H9 (cell line): ENCODE measurements at places on chromosomes 5 and 9. TPM values are rescaled to one million over a fixed set of nuclear protein-coding genes. Genes with fewer than 3 reads are reported as not detected.

DNA sequence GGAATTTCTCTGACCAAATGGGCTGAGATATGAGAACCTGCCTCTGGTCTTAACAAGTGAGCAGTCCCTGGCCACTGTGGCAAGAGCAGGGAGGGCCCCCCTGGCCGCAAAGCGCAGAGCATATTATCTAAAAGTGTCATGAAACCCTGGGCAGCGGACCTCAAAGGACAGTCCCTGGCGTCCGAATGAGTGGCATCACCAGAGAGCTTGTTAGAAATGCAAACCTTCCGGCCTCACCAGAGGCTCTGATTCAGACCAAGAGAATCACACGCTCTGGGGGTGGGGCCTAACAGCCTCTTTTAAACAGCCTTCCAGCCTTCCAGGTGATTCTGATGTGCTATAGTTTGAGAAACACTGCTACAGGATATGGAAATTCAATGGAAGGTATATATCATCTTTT is 10.9 kb downstream of the PTPN3 start:
- no peak for DNase-seq

DNA sequence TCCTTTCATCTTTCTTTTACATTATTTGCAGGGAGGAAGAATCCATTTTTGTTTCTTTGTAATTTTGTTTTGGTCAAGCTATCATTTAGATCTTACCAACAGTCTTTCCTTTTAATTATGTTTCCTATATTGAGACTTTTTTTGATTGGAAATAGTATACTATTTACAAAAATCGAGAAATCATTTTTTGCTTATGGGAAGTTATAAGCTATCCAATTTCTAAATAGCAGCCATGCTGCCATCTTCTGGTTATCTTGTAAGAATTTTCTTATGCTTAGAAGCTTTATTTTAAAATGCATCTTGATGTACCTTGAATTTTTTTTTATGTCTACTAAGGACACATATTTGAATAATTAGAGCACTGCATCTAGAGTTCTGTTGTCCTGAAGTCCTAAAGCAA is 821.2 kb downstream of the PTPRD start:
- no peak for DNase-seq

DNA sequence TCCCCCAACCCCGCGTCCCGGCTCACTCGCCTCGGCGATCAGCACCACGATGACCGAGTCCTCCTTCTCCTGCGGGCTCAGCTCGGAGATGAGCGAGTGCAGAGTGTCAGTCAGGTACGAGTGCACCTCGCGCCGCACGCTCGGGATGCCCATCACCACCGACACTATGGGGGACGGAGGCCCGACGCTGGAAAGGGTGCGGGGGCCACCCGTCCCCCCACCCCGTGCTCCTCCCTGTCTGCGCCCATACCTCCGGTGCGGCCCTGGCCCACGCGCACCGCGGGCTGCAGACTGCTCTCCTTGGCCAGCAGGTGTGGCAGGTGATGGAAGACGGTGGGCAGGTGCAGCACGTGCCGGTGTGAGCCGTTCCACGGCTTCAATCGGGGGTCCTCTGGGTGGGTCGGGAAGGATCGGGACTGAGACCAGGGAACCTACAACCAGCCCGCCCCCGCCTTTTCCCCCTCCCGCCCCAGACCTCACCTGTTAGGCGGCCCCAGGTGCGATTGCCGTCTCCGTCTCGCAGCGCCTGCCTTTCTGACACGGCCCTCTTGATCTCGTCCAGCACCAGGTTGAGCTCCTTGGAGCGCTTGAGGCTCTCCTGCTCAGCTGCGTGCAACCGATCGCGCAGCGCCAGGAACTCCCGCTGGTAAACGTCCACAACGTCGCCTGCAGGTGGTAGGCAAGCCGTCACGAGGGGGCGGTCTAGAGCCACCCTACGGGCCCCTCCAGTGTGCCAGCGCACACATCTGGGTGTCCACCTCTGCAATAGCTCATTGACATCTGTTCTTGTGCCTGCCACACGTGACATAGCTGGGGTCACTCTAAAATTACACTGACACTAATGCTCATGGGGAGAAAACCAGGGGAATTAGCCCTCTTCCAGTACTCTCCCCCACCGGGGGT is 5.1 kb downstream of the MGAT4B start:
- peak; percentile 88 for DNase-seq

The F12 gene
- 2.3 and 3.5 TPM in 2 replicates for total RNA-seq

- no peak for DNase-seq
These were observed 97.4 kb upstream of the ALDH1A1 start for GRCh38 chr9:73050065-73050816.

The TAF11L5 gene
- not detected in 2 replicates for total RNA-seq
